ENCODE measurements at places on chromosomes 5 and 9.

- DNase-seq = no peak
Measured at GRCh38 chr5:77312413-77312812, 101.9 kb downstream of the PDE8B start.

- DNase-seq = no peak
Measured at GRCh38 chr9:37528652-37529471, 43.1 kb downstream of the POLR1E start.

GRCh38 chr9:107929443-107929842, 439.9 kb upstream of the KLF4 start:
- no peak for DNase-seq

DNA sequence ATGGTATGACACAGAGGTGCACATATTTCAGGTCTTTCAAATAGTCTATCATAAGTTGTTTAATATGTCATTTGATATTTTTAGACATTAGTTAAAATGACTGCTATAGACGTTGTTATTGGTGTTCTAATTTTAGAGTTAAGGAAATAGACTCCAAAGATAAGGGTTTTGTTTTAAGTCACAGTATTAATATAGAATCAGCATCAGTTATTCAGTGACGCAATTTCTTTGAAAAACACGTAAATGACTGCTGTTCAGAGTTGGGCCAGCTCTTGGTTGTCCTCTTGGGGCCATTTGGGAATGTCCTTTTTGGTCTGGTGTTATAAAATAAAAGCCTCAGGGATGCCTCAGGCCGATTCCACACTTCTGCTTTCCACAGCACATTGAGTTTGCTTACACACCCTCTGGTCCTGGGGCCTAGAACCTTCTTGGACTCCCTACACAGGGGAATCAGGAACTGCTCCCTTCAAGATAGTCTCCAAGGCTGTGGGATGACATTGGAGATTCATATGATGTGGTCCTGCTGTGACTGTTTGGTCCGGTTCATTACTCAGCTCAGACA, 14.3 kb downstream of the OTULIN start:
- DNase-seq = no peak
